ENCODE measurements at places on chromosomes 5 and 9.
A peak's percentile ranks its signal among the peaks of the same experiment; 100 is the strongest.

GRCh38 chr9:105475302-105475701 lies 27.5 kb downstream of the FSD1L start:
- DNase-seq, result peak; percentile 17

DNA sequence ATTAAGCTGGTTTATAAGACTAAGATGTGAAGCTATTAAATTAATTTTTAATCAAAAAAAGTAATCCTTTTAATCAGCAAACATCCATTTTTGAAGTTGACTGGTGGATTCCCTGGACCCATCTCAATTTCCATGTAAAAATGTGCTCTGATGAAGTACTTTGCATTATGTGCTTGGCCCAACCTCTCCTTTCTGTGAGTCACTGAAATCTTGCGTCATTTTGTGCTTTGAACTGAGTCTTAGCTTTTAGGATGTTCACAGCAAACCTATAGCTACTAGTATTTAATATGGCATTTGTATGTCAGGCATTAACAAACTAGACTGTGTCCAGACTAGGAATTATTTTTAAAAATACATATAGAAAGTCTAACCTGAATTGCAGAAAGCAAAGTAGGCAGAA lies 55.0 kb upstream of the CDH12 start:
- DNase-seq, result no peak

- DNase-seq, result no peak
Measured at GRCh38 chr9:133332381-133332730, 3.6 kb downstream of the SURF6 start.

- DNase-seq, result no peak
Measured at GRCh38 chr5:32210151-32210550, 36.0 kb upstream of the GOLPH3 start.

- no peak for DNase-seq
Measured at GRCh38 chr9:78437806-78438205, 140.9 kb downstream of the PSAT1 start.

GRCh38 chr5:114504560-114504959 lies 142.7 kb downstream of the KCNN2 start:
- no peak for DNase-seq

DNA sequence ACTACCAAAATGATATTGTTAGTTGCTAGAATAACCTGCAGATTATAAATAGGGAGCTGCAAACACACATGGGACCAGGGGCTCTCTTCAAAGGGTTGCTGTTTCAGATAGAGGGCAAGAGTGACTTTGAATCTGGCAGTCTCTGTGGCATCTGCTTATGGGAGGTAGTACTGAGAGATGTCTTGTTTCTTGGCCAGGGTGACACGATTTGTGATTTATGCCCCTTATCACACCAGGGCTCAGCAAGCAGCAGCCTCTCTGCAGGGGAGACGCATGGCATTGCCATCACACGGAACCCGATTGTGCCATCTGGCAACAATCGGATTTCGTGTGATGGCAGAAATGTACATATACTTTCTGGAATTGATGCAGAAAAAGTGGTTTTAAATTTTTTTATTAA lies 615.6 kb downstream of the ZNF608 start:
- DNase-seq, result no peak

GRCh38 chr9:89902450-89903140 lies 297.8 kb downstream of the GADD45G start:
- no peak for DNase-seq

DNA sequence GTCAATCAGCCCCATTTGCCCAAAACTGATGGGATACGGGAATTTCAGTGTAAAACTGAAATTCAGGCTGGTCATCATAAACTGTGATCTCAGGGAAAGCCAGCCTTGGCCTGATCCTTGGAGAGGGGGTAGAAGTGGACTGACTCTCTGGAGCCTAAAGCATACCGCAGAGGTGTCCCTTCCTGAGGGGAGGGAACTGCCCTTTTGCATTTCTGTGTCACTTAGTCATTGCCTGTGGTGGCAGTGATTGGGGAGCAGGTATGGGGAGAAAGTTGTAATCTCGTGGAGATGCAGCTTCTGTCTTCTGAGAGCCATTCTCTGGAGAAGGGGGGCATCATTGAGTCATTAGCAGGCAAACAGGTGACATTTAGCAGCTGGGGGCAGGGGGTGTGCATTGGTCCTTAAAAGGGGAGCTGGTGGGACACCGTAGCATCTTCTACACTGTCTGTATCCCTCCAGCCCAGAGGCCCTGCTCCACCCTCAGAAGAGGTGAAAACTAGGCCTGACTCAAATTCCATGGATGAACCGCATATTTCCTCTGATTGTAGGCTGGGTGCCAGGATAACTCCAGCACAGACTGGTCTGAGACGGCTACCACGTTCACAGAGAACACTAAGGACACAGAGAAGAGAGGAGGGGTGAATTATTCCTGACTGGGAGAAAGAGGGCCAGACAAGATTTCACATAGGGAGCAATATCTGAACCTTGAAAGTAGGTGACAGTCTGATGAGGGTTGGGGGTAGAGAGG lies 143.3 kb downstream of the SEC61B start:
- no peak for DNase-seq

DNA sequence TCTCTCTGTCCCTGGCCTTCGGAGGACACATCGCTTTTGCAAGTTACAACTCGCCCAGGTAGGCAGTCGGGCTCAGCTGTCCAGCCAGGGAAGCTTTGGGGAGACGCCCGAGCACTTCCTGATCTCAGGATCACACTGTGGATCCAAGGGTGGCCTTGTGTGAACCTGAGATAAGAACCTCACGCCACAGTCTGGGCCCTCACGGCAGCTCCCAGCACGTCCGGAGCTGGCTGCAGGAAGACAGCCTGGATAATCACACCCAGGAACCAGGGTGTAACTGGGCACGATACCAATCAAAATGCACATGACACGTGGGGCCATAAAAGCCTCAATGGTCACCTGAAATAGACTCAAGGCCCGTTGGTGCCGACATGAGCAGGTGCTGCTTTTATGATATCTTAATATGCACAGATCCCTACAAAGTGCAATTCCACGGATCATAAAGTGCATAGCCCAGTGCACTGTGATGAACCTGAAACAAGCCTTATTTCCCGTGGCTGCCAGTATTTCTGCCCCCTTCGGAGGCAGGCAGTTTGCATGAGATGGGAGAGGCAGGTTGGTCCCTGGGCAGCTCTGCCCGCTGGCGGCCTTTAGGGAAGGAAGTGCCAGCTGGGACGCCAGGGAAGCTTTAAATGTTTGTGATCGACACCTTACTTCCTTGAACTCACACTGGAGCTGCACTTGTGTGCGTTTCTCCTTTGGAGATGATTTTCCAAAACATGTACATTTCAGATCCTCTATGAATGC lies 14.5 kb downstream of the SLC6A18 start:
- no peak for DNase-seq

DNA sequence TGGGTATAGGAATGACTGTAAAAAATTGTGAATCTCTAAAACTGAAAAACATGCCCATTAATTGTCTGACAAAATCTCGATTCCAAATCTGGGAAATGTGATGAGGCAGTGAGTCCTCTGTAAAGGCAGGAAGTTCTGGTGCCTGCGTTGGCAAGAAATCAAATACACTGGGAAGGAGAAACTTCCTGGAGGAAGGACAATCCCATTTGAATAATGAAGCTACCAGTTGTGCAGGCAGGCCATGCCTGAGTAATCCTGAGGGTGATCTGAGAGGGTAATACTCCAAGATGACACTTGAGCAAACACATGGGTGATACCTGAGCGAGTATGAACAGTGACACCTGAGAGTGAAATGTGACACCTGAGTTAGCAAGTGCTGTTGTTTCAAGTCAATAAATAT lies 49.7 kb downstream of the KIF24 start:
- DNase-seq, result no peak

DNA sequence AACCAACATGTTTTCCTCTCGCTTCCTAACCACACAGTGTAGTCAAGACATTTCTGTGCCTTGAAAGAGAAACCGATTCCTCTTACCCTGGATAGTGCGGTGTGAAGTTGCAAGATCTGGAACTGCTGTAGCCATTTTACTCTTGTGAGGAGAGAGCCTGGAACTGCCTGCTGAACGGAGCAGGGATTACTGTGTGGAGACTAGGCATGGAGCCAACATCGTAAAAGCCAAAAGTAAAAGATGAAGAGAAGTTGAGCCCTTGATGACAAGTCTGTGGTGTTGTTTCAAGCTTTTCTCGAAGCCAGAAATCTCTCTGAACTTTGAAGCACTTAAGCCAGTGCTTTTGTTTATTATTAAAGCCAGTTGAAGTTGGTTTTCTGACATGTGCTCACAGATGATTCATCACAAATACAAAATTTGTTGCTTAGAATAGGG lies 110.1 kb upstream of the GRIN3A start:
- DNase-seq, result no peak

GRCh38 chr5:126452477-126452876 lies 29.3 kb downstream of the GRAMD2B start:
- DNase-seq, result no peak

GRCh38 chr5:151676314-151676712 lies 10.4 kb downstream of the SPARC start:
- DNase-seq, result no peak

- DNase-seq, result no peak
Measured at GRCh38 chr9:7121055-7121454, 363.3 kb downstream of the KDM4C start.

DNA sequence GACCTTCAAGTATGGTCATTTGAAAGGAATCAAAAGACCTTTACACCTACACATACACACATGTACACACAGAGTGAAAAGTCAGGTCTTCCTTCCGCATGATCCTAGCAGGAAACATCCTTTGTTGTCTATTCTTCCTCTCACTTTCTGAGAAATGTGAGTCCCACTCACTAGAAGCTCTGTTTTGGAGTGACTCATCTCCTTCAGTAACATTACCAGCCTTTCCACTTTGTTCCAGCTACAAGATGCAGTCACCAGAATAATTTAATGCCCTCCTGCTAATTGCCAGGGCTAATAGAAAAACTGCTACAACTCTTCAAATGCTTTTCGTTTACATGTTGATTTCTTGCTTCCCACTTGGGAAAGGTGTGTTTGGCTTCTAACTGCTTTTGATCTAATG lies 417.3 kb downstream of the RASEF start:
- DNase-seq, result no peak

DNA sequence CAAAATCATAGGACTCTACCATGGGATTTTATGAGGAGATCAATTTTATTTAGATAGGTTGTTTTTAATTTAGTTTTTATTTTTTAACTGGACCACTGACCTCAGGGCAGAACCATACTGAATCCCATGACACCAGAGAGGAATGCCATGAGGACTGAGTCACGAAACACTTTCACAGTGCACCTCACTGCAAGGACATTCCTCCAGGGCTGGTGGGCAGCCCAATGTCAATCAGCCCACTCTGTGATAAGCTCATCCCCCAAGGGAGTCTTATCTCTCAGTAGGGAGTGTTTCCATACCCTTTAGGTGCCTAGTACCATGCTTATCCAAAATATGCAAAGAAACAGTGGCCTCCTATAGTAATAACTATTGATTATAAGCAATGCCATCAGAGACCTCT lies 224.5 kb upstream of the CDH6 start:
- DNase-seq, result no peak

- DNase-seq, result no peak
Measured at GRCh38 chr9:36866840-36867239, 167.2 kb downstream of the PAX5 start.

GRCh38 chr5:42953041-42953440 lies 87.1 kb downstream of the ANXA2R start:
- DNase-seq, result no peak

GRCh38 chr5:153081385-153081784 lies 409.1 kb upstream of the GRIA1 start:
- DNase-seq, result peak; percentile 32

- no peak for DNase-seq
Measured at GRCh38 chr5:73028991-73029595, 73.3 kb downstream of the FCHO2 start.

DNA sequence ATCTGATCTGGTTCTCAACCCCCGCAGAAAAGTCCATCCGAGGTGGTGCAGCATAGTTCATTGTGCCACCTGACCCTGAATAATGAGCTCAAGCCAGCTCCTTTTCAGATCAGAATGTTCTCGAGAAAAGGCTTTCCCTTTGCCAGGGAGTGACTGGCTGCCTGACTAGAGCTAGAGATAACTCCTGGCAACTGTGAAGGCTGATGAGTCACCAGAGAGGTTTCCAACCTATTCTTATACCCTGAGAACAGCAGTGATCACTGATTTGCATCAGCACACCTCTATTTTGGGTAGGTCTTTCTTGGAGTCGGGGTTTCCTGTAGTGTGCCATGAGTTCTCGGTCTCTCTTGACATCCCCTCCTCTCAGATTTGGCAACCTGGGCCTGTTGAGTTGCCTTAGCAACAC lies 127.9 kb downstream of the PIK3R1 start:
- peak; percentile 62 for DNase-seq

DNA sequence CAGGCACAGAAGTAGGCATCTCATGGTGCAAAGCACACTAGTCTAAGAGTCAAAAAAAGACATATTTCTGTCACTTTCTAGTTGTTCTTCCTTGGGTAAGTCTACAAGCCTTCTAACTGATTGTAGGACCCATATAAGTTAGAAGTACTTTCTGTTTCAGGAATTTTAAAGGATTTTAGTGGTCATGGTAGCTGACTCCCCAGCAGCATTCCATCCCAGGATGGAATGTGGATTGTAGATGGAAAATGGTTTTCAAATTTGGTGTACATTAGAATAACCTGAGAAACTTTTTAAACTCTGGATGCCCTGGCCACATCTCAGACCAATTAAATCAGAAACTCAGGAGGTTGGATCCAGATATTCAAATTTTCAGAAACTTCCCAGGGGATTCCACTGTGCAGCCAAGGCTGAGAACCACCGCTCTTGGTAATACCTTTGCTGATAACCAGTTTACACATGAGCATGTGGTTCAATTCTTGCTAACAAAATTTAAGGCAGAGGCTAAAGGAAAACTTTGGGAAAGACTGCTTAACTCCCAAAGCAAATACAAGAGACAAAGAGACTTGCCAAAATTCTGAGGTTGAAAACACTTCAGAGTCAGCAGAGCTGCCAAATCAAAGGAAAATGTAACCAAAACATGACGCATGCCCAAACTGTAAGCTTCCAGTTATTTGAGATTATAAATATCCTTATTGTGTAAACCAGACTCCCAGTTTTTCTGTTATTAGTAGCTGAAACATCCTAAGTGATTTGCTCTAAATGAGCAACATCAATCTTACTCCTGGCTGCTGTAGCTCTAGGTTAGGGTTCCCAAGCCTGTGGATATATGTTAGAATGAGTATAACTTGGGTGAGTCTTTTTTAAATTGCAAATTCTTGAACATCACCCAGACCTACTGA lies 145.4 kb upstream of the MTAP start:
- no peak for DNase-seq

- peak; percentile 90 for DNase-seq
Measured at GRCh38 chr9:120842685-120843485, at the start of gene PSMD5. Gene PSMD5, minus strand, starts transcription at chr9:120842922. Its CDS starts 13 bp downstream, at chr9:120842909.

All from putamen (tissue), 1 donor.